ENCODE measurements at places on chromosomes 1 and 21. TPM values are rescaled to one million over a fixed set of nuclear protein-coding genes. Genes with fewer than 3 reads are reported as not detected.

Gene NCAM2
- 0.30 TPM for total RNA-seq

Gene CD247
- total RNA-seq = 0.83 TPM

Gene AGT
- total RNA-seq = not detected

Gene LRRC38
- 0.28 TPM for total RNA-seq

Gene KPRP
- not detected for total RNA-seq

Gene CRYBG2
- total RNA-seq = 8.7 TPM

Gene OR2L13
- not detected for total RNA-seq

Gene FAM72D
- 22.8 TPM for total RNA-seq

Gene APP
- total RNA-seq = 316 TPM

Gene SH3BP5L
- 38.2 TPM for total RNA-seq

Gene CFHR3
- total RNA-seq = 3.0 TPM

Gene LCE6A
- not detected for total RNA-seq

Gene CACNA1S
- total RNA-seq = not detected

Gene TSPEAR
- 1.8 TPM for total RNA-seq

Gene GATAD2B
- total RNA-seq = 8.9 TPM

Gene GPR37L1
- total RNA-seq = not detected

Gene NTMT2
- not detected for total RNA-seq

Gene PCBP3
- 8.0 TPM for total RNA-seq

Gene KIRREL1
- 56.5 TPM for total RNA-seq

Gene LAMC2
- 2.0 TPM for total RNA-seq

Gene S100A9
- not detected for total RNA-seq

Gene OR2L2
- total RNA-seq = not detected

Gene CPT2
- 58.5 TPM for total RNA-seq

Gene ITLN1
- not detected for total RNA-seq

Gene ADAMTS5
- total RNA-seq = 0.52 TPM

Gene CENPS
- total RNA-seq = 19.1 TPM

Gene RORC
- 0.42 TPM for total RNA-seq

Gene S100A13
- 93.2 TPM for total RNA-seq

Gene PDE4B
- 4.1 TPM for total RNA-seq

Gene FCRL4
- not detected for total RNA-seq

Gene AMY2A
- not detected for total RNA-seq

Gene PHF13
- 44.5 TPM for total RNA-seq

Gene DPT
- total RNA-seq = not detected

Gene BSND
- 0.30 TPM for total RNA-seq

Gene IVL
- not detected for total RNA-seq

Gene E2F2
- total RNA-seq = 9.9 TPM

Gene S100B
- not detected for total RNA-seq

Gene PLA2G2F
- total RNA-seq = not detected

Gene FLVCR1
- total RNA-seq = 50.6 TPM

Gene MPL
- total RNA-seq = 0.48 TPM
